ENCODE measurements at places on chromosomes 1 and 21.

GRCh38 chr1:243500512-243500911 is 244.7 kb downstream of the SDCCAG8 start:
- no peak for DNase-seq

GRCh38 chr1:248402748-248403147 is at the start of gene OR2T1:
OR2T1 (plus strand) TSS chr1:248403048; CDS start chr1:248406148, 3,100 bp downstream.
- DNase-seq, result no peak

DNA sequence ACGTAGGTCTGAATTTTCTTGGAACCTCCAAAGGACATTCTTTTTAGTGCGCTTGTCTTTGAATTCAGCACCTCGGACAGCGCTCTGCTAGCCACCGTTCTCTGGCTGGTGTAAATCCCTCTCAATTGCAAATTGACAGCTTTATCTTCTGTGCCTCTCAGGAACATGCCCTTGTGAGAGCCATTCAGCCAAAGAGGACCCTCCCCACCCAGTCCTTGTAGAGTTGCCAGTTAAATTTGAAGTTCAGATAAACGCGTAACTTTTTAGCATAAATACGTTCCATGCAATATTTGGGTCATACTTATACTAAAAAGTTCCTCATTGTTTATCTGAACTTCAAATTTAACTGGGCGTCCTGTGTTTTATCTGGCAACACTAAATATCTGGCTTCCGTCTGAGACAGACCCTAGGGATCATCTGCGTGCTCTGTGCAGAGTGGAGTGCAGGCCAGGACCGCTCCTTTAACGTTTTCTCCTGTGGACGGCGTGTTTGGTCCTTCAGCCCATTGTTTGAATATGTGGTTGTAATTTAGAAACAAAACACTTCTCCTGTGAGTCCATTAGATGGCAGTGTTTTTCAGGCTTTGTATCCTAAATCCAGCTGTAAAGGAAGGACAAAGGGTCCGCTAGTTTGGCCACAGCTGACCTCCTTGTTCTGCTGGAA is 7.0 kb downstream of the KCNAB2 start:
- peak; percentile 69 for DNase-seq

GRCh38 chr1:39650431-39650830 is 11.0 kb upstream of the HEYL start:
- no peak for DNase-seq

DNA sequence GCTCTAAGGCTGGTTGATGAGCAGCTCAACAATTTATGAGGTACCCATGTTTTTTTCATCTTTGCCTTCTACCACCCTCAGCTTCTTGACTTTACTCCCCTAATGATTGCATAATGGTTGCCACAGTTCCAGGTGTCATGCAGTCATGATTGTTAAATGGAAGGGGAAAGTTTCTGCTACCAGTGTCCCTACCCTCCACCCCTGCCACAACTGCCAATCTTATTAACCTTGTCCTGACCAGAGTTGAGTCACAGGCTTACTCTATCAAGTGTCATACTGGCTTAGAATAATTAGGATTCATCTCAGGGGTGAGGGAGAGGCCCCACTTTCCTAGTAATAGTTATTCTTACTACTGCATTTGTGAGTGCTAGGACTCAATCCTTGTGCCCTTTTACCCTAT is 7.9 kb upstream of the FUBP1 start:
- DNase-seq, result no peak

DNA sequence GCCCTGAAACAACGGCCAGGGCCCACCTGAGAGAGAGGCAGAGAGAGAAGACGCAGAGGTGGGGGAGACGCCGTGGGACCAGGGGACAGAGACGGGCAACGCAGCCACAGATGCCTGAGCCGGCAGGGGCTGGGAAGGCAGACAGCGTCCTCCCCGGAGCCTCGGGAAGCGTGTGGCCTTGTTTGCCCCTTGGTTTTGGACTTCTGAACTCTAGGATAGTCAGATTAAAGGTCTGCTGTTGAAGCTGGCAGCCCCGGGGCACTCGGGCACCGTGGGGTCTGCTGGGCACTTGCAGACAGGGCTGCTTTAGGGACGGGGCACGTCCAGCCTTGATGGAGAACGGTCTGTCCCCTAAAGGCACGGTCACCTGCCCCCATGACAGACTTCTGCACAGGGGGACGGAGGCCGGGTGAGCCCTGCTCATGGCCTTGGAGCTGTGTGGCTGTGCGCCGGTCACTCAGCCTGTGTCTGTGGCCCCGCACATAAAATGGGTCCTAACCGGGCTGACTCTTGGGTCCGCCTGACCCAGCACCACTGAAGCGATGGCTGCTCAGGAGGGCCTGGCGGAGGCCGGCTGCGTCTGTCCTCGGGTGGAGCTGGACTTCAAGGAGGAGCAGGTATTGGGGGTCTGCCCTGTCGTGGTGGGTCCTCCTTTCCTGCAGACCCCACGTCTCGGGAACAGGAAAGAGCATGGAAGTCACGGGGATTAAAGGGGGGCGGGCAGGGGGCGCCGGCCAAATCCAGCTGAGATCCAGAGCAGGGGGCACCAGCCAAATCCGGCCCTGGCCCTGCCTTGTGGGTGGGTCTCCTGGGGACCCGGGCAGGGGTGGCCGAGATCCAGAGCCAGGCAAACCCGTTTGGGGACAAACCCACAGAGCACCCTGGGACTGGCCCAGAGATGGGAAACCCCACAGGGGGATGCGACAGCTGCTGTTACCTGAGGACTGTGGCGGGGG is 9.6 kb upstream of the RNF223 start:
- no peak for DNase-seq

DNA sequence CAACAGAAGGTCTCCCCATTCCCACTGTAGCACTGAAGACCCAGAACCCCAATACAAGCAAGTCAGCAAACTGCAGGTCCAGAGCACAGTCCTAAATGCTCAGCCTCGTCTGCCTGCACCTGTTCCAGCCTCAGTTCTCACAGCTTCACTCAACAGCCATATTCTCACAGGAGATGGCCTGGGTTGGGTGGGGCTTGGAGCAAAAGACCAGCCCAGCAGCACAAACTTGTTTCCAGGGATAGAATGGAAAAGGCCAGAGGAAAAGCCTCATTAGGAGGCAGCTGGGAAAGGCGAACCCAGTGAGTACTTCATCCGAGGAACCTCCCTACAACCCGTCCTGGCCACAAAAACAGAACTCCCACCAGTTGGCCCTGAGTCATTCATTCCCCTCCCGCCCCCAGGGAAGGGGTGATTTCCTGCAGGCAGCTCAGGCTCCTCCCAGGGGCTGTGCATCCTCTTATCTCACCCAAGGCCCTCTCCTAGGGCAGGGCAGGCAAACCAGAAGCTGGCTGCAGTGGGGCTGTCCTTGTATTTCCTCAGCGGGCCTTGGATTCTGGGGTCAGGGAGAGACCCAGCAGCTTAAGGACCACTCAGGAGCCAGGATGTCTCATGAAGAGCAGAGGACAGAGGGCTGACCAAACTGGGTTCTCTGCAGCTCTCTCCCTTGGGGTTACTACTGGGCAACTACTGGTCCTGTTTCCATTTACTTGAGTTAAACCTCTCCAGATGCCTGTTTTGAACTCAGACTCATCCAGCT is 7.4 kb upstream of the MPL start:
- peak; percentile 89 for DNase-seq

DNA sequence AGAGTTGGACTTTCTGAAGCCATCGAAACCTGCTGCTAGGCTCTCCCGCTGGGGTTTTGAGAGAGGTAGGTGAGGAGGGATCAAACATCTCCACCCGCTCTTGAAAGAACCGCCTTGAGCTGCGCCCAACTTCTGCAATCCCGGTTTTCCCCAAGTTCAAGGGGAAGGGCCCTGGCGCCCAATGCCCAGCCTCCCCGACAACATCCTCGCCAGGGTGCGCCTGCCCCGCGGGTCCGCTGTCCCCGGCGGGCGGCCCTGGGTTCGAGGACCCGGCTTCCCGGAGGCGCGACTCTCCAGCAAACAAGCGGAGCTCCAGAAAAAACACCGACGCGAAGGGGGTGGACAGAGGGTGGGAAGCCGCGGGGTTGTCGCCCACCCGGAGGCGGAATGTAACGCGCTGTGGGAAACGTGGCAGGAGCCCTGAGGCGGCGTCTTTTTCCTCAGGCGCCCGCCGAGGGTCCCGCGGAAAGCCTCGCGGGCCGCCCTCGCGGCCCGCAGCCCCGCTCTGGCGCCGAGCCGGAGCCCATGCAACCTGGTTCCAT is 607 bp downstream of the BTG3 start:
- DNase-seq, result peak; percentile 38

DNA sequence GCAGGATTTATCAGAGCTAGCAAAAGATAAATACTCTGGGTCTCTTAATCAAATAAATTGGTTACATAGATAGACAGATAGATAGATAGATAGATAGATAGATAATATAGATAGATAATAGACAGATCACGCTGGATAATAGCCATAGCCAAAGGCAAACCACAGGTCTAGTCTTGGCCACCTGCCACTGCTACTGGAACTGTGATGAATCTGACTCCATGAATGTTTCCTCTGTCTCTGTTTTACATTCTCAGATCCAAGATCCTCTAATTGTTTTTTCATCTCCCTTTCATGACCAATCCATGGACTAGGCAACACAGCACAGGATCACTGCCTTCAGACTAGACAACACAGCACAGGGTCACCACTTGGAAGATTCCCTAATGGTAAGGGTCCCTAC is 444.7 kb upstream of the NFIA start:
- no peak for DNase-seq

DNA sequence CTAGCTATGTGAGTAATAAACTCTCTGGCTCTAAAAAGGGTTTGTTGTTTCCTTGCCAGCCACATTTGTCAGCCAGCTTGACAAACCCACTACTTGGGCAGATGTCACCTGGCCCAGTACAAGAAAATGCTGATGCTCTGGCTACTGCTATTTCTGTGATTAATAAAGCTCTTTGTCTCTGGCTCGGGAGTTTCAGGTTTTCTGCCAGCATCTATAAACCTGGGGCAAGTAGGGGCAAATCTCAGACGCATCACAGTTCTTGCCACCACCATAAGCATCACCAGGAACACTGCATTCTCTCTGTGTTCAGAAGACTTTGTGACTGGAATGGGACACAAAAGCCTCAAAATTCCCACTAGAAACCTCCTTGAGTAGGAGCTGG is 2.5 kb downstream of the ITLN2 start:
- no peak for DNase-seq

GRCh38 chr21:31366825-31367224 is 22.8 kb upstream of the TIAM1 start:
- peak; percentile 81 for DNase-seq

DNA sequence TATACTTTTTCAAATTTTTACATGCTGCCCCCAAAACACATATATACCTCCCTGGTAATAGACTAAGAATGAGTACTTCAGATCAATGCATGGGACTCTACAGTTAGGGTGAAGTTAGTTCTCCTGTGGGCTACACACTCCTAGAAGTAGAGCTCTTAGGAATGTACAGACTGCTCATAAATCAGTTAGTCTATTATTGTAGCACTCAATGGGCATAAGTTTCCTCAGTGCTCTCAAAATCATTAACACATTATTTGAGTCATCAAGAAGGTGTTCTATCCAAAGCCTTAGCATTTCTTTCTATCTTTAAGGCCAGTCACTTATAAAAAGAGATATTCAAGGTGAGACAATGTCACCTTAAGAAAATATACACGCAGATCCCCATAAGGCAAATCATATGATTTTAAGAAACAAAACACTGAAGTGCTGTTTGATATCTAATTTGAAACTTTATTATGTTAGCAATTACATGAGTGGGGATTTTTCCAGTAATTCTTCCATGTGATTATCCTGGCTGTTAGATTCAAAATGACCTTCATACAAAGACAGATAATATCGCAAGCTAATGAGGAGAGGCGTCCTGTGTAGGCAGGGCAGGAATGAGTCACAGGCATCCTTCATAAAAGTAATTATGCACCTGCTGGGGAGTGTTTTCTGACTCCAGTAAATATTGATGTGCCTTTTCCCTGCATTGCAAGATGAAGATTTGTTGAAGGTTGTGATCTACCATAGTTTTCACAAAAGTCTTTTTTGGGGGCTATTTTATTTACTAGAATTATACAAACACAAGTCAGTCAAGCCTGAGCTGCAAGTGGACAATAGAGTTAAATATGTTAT is 167.2 kb upstream of the ATP1B1 start:
- DNase-seq, result no peak

- DNase-seq, result peak; percentile 51
Observed at GRCh38 chr1:186983327-186983726, 154.6 kb downstream of the PLA2G4A start.

DNA sequence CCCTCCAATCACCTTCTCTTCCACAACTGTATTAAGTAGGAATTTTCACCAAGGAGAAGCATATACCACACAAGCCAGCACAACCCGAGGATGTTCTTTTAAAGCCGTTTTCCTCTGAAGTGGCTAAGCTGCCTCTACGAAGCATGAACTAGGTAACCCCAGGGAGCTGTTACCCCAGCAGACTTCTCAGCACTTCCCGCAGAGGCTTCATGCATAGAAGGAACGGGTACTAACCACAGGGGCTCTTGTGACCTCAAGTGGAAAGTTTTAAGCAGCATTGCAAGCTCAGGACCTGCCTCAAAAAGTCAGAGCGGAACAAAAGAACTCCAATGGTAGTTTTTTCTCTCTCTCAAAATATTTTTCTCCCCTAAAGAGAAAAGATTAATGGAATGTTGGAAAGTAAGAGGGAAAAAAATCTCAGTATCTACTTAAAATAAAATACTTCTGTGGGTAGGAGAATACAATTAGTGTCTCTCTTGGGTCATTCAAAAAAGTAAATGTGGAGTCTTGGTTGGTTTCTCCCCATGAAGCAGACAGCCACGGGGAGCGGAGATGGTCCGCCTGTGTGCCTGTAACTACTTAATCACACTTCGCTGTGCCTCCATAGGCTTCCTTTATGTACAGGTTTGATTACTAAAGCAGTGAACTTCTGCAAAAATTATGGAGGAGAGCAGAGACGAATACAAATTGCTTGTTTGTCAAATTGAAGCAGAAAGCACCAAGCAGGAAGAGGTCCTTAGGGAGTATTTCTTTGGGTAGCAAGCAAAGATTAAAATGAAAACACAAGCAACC is 40.9 kb downstream of the STX6 start:
- DNase-seq, result peak; percentile 18

DNA sequence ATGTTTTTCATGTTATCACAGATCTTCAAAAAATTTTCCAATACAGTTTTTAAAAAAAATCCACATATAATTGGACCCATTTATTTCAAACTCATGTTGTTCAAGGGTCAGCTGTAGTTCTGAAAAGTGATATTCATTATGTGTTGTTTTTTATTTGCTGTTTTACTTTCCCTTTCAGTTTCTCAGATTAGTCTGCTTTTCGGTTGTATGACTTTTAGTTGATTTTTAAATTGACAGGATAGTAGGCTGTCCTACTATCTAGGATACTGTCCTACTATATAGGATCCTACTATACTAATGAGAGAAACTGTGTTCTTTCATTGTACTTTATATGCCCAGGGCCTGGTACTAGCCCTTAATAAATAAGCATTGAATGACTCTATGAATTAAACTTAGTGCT is 33.6 kb upstream of the GPR52 start:
- no peak for DNase-seq

DNA sequence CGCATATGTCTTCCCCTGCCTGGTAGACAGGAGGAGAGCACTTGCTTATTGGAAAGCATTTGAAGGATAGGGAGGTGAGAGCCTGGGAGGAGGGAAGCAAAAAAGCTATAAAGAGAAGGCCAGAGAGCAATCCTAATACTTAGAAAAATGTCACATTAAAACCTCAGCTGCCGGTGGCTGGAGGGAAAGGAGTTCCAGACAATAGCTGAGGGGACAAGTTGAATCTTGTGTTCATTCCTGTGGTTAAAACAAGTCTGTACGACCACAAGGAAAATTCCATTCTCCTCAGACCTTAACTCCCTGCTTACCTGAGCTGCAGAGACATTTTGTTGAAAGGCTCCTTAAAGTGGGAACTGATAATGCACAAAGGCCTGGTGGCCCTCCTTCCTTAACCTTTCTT is 218.8 kb upstream of the CAMK1G start:
- no peak for DNase-seq

Measured in fibroblast of skin of scalp (primary cell).